Fibroblast of skin of abdomen (primary cell): ENCODE measurements at places on chromosomes 3 and 15.

DNA sequence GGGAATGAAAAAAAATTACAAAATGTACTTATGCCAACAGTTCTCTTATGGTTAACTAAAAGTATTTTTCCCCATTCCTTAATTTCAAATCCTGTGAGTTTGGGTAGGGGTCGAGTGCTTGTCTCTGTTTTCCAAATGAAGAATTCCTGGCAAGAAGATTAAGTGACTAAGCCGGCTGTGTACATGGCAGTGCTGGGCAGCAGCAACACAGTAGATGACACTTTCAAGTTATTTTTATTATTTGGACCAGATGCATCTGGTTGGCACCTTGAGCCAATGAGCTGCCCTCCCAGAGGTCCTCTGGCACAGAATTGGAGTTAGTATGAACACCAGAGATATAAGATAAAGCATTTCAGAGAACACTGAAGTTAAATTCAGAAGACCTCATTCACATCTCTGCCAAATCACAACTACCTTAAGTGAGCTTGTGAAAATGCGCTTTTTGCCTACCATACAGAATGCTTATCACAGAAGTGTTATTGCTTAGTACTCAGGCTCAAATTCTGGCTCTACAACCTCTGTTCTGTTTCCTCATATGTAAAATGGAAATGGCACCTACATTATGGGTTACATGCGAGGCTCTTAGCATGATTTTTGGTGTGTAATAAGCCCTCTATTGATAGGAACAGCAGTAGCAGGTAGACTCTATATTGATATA lies 256.9 kb downstream of the UBE2E2 start:
- DNase-seq = no peak

GRCh38 chr3:158313338-158313927 lies 203.5 kb downstream of the RSRC1 start:
- peak; percentile 45 for DNase-seq

DNA sequence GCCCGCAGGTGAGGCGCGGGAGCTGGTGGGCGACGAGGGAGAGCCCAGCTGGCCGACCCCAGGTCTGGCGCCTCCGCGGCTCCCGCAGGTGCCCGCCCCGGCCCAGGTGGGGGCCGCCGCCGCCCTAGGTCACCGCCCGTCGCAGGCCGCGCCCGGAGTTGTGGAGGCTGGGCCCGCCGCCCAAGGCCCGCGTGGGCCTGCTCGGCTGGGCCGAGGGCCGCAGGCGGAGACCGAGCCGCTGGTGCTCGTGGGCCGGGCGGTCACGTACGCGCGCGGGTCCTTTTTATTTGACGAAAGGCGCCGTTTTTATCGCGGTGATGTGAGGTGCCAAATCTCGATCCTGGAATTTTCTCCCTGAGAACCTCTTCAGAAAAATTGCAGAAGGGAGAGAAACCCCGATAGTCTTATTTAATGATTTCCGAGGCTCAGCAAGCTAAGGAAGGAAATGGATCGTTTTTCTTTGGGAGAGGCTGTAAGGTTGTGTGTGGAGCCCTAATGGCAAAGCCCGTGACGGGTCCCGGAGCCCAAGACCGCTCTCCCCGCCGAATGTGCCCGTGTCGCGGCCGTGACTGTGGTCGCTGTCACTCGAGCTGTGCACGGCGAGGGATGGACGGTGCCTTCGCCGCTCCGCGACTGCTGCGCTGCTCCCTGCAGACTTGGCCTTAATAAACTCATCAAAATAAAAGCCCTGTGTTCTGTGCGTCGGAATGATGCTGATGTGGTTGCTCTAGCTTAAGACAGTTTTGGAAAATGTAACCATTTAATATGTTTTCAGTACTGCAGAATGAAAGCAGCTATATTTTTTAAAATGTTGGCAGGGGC lies 612 bp downstream of the APPL1 start:
- peak; percentile 39 for DNase-seq

GRCh38 chr3:55296791-55297190 lies 190.3 kb downstream of the WNT5A start:
- peak; percentile 51 for DNase-seq

DNA sequence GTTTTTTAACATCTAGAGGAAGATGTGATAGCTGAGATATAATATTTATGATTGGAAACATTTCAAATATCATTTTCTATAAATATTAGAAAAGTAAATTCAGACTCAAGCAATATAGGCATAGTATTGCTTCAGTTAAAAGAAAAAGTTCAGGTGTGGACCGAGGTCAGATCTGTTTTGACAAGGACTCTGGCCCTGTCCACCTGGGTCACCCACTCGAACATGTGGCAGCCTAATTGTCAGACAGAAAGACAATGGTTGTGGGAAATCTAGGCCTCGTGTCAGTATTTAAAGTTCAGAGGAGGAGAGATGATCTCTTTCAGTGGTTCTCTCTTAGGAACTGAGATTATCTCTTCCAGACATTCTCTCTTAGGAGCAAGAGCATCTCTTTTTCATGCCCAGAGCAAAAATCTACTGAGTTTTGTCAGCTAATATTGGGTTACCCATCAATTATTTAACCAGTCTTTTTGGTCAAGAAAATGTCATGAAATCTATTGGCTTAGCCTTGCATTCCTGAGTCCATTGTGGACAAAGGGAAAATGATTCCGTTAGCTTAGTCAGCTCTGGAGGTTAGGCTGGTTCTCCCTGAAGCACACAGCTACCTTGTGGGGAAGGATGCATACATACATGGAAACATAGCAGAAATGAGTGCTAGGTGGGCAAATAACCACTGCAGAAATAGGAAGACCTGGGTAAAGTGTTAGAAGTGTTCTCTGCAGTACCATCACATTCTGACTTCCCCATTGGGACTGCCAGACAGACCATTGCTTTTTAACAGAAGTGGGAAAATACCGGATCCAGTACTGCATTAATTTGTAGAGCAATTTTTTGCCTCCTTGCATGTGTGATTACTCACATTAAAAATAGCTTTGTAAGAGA lies 343.3 kb downstream of the GRM7 start:
- DNase-seq = no peak

GRCh38 chr3:37174532-37175126 lies at the start of gene LRRFIP2:
TSS of gene LRRFIP2 (minus strand) at chr3:37174582. CDS start at chr3:37148983, 25,599 bp downstream.
- peak; percentile 78 for DNase-seq

- DNase-seq = no peak
Observed at GRCh38 chr3:31025541-31025940, 131.1 kb upstream of the GADL1 start.

DNA sequence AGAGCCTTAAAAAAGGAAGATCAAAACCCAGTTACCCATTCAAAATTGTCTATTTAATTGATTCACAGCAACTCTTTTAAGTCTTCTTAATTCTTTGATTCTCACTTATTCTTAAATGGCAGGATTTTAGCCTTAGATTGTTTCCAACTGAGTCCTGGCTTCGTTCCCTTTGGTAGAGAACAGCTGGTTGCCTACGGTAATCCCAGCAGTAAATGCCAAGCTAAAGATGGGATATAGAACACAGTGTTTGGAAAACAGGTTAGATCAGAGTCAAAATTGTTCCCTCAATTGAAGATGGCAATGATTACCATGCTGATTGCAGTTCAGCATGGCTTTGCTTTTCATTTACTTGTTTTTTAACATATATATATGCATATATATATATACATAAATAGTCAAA lies 300.9 kb downstream of the PYDC2 start:
- DNase-seq = no peak

GRCh38 chr15:81216422-81216821 lies 19.7 kb downstream of the IL16 start:
- peak; percentile 17 for DNase-seq

- peak; percentile 10 for DNase-seq
Observed at GRCh38 chr3:147356909-147357900, 49.1 kb downstream of the ZIC4 start.

DNA sequence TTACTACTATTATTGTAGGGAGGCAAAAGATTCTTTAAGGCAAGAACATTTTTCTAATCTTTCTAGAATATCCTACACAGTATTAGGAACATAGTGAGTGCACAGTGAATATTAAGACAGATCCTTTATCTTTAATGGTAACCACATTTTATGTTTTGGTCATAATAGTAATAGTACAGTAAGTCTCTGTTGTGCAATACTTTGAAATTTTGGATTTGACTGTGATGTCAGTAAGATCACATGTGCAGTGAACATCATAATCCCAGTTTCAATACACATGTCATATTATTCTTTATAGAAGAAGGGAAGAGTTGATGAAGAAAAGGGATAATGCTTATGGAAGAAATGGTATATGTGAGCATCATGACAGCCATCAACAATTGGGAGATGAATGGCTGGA lies 10.7 kb downstream of the STT3B start:
- no peak for DNase-seq

- no peak for DNase-seq
Observed at GRCh38 chr15:77622209-77622933, 10.3 kb downstream of the LINGO1 start.

GRCh38 chr15:56871867-56872266 lies 46.6 kb upstream of the TCF12 start:
- no peak for DNase-seq

DNA sequence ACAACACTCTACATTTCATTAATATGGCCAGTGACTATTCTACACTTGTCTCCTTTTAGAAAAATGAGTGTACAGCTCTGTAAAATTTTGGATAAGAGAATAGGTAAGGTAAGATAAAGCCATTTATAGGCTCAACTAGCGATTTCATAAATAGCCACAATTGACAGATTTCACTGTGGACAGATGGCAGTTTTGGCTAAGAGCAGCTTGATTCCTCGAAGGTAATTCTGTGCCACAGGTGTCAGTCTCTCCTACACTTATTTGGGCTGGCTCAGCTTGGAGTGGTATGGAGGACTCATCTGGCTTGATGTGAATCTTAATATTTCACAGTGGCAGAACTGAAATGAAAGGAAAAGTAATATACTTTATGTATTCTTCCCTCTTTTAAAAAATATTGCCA lies 536.7 kb upstream of the TBL1XR1 start:
- DNase-seq = no peak

GRCh38 chr15:59736181-59736580 lies 47.1 kb upstream of the BNIP2 start:
- DNase-seq = no peak

DNA sequence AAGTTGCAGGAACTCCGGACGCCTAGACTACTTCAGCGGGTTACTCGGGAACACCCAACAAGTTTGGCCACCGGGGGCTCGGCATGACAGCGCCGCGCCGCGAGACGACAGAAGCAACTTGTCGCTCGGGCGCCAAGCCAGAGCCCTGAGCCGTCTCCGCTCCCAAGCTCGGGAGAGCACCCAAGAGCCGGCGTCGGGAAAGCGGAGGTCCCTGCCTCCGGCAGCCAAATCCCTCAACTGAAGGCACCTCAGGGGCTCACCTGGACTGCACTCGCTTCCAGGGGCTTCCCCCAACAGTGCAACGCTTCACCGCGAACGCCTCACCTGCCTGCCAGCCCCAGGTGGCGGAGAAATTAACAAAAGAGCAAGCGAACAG lies 640 bp downstream of the MB21D2 start:
- DNase-seq = no peak

GRCh38 chr3:29932696-29933325 lies 651.9 kb downstream of the RBMS3 start:
- no peak for DNase-seq

DNA sequence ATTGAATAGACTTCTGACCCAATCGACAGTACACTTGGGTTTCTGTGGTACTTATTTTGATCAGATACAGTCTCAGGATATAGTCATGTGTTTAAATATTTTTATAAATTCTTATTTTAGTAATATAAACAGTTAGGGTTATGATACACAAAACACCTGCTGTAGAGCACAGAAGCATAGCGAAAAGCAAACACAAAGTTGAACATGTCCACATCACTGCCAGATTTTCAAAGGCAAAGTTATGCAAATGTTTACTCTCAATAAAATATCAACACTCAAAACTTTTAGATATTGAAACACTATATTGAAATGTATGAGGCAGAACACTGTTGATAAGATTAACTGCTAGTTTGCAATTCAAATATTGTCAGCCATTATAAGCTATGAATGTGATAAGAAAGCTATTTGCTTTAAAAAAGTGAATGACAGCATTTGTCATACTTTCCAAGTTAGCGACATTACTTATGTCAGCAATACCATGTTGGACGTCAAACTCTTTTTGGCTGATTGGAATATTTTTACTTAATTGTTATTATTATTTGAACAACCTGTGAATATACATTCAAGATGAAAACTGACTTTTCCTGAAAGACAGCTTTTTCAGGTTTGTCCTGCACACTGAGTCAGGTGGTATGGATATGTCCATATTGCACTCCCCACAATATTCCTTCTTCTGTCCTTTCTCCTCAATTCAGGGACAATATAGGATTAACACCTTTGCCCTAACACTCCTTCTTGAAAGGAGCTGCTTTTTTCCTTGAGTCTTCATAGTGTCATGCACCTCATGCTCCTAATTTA lies 367.1 kb downstream of the EPHA3 start:
- no peak for DNase-seq

- peak; percentile 9 for DNase-seq
Observed at GRCh38 chr3:47540281-47540680, 26.8 kb upstream of the ELP6 start.

DNA sequence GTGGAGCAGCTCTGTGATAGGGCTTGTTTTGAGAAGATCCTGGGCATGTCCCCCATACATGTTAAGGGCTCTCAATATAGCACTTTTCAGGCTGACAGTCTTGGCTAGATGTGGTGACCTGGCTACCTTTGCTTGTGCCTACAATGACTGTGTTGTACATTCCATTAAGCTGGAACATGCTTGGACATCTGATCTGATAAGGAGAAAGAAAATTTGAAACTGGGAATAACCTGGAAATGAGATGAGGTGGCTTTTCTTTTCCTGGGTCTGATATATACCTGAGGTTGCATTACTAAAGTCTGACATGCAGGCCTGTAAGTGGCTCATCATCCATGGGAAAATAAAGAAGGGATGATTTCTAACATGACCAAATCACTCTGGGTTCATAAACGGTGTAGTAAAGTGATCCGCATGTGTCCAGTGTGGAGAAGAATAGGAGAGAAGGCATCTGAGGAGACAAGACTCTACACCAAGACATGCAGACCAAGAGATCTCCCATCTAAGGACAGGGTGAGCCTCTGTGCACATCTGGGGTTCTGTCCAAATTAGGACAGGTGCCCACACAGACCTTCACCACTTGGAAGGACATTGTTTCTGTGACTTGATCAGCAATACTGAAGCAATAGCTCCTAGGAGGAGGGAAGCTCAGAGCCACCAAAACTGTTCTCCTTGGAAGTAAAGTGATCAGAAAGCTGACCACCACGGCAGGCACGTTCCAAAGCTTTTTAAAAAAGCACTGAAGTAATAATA lies 62.0 kb downstream of the KLHL6 start:
- no peak for DNase-seq

GRCh38 chr15:46091860-46092450 lies 457.1 kb downstream of the SQOR start:
- DNase-seq = peak; percentile 34

- DNase-seq = no peak
Observed at GRCh38 chr3:34200576-34200975, 402.1 kb downstream of the PDCD6IP start.
